EL (cell line): ENCODE measurements at places on chromosomes 7 and 10.

GRCh38 chr10:13349463-13350274 lies 1.6 kb upstream of the SEPHS1 start:
- DNase-seq, result peak; percentile 51

GRCh38 chr10:37289833-37290464 lies 164.6 kb downstream of the ANKRD30A start:
- DNase-seq, result no peak

- no peak for DNase-seq
Measured at GRCh38 chr7:145104400-145104799, 268.5 kb upstream of the TPK1 start.

DNA sequence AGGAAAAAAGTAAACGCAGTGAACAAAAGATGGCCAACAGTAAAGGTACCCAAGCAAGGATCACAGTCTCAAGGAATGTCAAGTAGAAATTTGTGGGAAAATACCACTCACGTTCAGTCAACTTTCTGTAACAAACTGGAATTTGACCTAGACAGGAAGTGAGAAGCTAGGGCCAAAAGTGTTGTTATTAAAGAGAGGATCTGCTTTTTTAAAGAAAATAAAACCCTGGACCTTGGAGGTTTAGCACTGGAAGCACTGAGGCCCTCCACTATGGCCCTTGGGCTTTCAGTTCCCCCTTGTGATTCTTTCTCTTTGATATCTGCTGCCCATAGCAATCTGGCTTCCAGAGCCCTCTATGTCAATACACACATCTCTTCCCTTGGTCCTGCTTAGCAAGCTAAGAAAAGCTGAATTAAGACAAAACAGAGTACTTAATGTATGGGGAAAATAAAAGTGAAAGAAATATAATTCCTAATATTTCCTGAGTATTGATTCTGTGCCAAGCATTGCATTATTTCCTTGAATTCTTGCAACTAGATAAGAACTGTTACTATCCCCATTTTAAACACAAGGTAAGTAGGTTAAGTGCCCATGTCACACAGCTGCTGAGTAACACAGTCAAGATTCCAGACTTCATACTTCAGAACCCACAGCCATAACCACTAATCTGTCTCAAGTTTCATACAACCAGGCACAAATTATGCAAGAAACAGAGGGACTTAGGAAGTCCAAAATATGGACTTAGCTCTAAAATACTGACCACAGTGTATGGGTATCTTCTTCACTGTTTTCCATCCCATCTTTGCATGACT lies 2.6 kb upstream of the ZNF438 start:
- DNase-seq, result peak; percentile 88

- DNase-seq, result peak; percentile 1
Measured at GRCh38 chr7:84821671-84822534, 365.0 kb downstream of the SEMA3D start.

DNA sequence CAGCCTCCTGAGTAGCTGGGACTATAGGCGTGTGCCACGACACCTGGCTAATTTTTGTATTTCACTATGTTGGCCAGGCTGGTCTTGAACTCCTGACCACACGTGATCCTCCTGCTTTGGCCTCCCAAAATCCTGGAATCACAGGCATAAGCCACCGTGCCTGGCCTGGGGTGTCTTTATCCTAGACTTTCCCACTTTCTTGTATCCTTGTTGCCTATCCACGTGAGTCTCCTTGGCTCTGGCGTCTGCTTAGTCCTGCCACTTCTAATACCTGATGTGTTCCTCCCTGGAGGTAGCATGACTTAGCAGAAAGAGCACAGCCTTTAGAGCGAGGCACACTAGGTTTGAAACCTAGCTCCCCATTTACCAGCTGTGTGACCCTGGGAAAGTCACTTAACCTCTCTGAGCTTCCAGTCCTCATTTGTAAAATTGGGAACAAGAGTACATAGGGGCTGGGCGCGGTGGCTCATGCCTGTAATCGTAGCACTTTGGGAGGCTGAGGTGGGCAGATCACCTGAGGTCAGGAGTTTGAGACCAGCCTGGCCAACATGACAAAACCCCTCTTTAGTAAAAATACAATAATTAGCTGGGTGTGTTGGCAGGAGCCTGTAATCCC lies 344.6 kb downstream of the TYW1 start:
- no peak for DNase-seq

DNA sequence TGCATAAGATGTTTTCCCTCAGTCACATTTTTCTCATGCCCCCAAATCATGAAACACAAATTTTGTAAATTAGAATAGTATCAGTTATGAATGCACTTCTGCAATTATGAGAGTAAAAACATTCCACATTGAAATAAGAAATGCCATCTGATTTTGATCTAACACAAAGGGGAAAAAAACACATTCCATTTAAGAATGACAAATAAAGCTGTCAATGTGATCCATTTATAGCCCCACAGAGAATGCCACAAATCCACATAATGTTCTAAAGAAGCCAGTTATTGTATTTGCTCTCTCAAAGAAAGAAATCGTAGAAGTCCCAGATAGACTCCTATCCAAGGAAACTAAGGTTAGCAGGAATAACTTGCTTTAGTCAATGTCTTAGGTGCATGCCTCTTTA lies 48.7 kb upstream of the RHOBTB1 start:
- no peak for DNase-seq

DNA sequence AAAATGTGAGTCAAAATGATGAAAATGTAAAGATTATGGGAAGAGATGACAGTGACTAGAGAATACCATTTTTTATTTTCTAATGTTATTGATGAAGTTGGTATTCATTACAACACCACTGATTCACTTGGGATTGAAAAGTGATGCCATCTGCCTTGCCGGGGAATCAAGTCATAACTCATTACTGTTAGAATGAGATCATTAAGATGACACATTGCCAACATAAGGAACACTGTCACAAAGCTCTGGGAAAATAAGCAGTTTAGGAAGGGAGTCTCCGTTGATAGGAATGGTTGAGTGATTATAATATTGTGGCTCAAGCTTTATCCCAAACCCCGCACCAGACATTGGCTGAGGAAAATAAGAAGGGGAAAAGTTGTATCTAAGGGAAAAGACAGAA lies 121.5 kb upstream of the PLPP4 start:
- no peak for DNase-seq

GRCh38 chr7:11768263-11768662 lies 63.7 kb downstream of the THSD7A start:
- DNase-seq, result no peak

DNA sequence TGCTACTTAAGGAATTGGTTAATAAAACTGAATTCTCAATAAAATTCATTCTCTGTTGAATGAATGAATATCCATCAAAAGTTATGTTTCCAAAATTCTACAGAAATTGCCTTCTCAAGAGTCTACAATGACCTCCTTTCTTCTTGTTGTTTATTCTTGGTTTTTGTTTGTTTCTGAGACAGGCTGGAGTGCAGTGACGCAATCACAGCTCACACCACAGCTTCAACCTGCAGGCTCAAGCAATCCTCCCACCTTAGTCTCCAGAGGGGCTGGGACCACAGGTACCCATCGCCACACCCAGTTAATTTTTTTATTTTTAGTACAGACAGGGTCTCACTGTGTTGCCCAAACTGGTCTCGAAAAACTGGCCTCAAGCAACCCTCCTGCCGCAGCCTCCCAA lies 97.6 kb downstream of the LMBR1 start:
- DNase-seq, result no peak

GRCh38 chr10:131547129-131547799 lies 235.7 kb upstream of the TCERG1L start:
- DNase-seq, result no peak

GRCh38 chr10:44466236-44466635 lies 81.3 kb upstream of the CXCL12 start:
- DNase-seq, result peak; percentile 69

DNA sequence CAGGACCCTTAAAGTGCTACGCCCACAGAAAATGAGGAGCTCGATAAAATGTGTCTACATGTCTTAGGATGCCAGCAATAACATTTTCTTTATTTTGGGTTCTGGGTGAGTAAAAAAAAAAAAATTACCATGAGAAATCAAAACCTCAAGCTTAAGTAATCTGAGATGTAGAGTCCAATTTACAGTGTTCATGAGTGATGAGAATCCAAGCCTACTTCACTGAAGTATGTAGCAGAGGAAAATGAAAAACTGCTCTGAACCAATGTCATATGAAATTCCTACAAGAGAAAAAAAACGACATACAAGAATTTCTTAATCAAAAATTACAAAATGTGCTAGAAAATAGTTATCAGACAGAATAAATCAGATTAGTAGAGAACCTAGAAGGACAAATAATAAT lies 274.4 kb downstream of the HTR7 start:
- no peak for DNase-seq

- peak; percentile 42 for DNase-seq
Measured at GRCh38 chr10:96910488-96911395, 78.6 kb downstream of the LCOR start.

DNA sequence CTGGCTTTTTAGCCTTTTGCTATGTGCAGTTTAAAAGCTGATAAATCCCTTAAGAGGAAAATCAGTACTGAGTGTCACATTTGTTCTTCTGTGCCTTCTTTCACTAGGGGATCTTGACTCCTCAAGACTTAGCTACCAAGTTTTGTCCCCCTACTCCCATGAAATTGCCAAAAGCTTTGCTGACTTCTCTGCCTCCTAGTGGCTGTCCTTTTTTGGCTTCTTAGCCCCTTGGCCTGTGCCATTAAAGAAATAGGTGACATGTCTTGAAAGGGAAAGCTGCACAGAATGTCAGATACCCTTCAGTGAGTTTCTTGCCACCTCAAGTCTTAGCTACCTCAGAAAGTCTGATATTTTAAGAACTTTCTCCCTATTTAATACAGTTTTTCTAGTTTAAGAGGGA lies 10.5 kb downstream of the MKLN1 start:
- no peak for DNase-seq

GRCh38 chr10:73769396-73769795 lies 12.5 kb upstream of the CHCHD1 start:
- DNase-seq, result no peak

- no peak for DNase-seq
Measured at GRCh38 chr10:122875843-122876466, 3.4 kb downstream of the FAM24B start.

- DNase-seq, result no peak
Measured at GRCh38 chr10:129523723-129524316, 56.8 kb downstream of the MGMT start.

DNA sequence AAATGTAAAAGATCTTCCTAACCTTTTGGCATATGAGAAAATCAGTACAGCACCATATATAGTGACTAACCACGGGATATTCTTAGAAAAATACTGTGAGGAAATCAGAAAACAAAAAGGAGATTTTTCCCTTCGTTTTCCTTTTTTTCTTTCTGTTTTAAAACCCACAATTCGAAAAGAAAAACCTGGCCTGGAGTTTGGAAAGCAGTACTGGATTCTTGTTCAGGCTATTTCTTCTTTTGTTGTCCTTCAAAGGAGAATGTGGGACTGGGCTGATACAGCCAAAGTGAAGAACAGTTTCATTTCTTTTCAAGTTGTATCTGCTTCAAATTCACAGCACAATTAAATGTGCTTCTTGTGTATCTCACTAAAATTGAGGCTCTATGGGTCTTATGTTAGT lies 156.8 kb upstream of the PHYHIPL start:
- DNase-seq, result no peak

DNA sequence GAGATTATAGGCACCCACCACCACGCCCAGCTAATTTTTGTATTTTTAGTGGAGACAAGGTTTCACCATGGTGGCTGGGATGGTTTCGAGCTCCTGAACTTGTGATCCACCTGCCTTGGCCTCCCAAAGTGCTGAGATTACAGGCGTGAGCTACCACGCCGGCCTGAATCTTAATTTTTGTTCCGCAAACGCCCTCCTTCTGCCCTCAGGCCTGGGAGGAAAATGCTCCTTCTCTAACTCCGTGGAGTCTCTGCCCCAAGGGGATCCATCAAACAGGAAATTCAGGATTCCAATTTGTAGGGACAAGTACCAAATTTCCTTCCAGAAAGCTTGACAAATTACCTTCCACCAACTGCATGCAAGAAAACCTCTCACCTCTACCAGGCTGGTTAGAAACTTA lies 43.2 kb downstream of the RBAK start:
- DNase-seq, result no peak

GRCh38 chr7:18344536-18344935 lies 151.0 kb upstream of the HDAC9 start:
- no peak for DNase-seq

DNA sequence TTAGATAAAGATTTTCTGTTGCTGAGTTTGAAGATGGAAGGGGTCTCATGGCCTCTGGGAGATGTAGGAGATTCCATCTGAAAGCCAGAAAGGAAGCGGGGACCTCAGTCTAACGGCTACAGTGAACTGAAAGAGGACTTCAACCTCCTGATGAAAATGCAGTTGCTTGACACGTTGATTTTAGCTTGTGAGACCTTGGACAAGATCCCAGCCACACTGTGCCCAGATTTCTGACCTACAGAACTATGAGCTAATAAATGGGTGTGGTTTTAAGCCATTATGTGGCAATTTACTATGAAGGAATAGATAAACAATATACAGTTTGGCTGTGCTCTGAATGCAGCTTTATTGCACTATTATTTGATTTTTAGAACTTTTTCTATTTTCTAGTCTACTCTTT lies 342.3 kb upstream of the SEMA3D start:
- peak; percentile 65 for DNase-seq

DNA sequence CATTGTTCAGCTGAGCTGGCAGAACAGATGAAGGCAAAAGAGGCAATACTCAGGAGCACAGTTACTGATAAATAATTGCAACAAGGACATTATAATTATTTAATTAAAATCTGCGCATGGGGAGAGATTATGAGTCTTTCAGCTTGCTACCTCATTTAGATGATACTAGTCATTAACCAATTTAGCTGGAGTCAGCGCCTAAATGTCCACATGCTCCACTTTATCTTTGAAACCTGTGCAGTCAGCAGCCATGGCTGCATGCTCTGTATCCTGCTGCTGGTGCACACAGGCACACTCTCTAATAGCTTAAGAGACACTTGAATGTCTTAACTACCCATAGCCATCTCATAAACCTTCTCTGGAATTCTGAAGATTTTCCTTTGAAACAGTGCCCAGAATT lies 196.8 kb downstream of the PPP1R3A start:
- no peak for DNase-seq

- no peak for DNase-seq
Measured at GRCh38 chr7:2393706-2394105, 9.7 kb upstream of the CHST12 start.
